HuH-7 (cell line): ENCODE measurements at places on chromosomes 13 and 19.

GRCh38 chr19:13206587-13206986, 56.4 kb downstream of the IER2 start:
- no peak for DNase-seq

GRCh38 chr13:45930177-45930576, 78.6 kb upstream of the SIAH3 start:
- no peak for DNase-seq

GRCh38 chr13:37069597-37070103, 10.2 kb upstream of the SUPT20H start:
- DNase-seq: no peak

DNA sequence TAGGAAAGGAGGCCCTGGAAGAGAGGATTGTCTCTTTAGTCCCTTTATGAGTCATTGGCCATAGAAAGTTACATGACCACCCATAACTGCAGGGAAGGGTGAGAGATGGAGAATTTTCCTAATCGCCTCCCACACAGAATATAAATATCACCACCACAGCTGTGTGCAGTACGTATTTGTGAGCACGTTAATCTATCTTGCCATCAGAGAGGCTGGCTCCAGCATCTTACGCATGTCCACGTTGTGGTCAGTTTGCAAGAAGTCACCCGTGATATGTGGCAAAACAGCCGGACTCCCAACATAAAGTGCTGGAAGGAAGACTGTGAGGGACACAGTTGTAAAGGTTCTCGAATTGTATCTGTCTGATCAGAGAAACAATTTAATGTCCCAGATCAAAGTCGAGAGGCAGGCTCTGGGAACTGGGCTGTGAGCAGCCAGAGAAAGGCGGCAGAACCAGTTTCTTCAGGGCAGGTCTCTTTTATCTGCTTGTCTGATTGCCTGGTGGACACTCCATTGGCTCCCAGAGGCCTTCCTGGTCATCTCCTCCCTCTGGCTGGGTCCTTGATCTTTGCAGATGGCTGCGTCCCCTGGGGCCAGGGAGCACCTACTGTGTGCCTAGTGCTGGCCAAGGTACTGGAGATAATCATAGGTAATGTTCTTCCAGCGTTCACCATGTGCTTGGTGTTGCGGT, 74.9 kb downstream of the SIPA1L3 start:
- no peak for DNase-seq
